NCI-H2081 (cell line): ENCODE measurements at places on chromosomes 1 and 21.

DNA sequence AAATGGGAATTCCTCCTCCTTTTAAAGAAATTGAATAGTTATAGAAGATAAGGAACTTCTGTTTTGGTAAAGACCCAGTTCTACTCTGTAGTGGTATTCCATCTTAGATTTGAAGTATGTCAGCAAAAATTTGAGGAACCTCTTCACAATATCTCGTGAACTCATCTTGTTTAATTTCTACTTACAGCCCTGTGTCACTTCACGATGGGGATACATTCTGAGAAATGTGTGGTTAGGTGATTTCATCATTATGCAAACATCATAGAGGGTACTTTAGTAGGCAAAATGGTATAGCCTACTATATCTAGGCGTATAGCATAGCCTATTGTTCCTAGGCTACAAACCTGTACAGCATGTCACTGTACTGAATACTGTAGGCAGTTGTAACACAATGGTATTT is 36.0 kb downstream of the ALG6 start:
- no peak for DNase-seq

GRCh38 chr1:193083365-193084088 is 21.7 kb downstream of the GLRX2 start:
- DNase-seq, result no peak

- DNase-seq, result no peak
Observed at GRCh38 chr1:244705261-244706234, 52.6 kb downstream of the DESI2 start.

GRCh38 chr1:45615885-45616284 is 8.0 kb downstream of the CCDC17 start:
- DNase-seq, result no peak

DNA sequence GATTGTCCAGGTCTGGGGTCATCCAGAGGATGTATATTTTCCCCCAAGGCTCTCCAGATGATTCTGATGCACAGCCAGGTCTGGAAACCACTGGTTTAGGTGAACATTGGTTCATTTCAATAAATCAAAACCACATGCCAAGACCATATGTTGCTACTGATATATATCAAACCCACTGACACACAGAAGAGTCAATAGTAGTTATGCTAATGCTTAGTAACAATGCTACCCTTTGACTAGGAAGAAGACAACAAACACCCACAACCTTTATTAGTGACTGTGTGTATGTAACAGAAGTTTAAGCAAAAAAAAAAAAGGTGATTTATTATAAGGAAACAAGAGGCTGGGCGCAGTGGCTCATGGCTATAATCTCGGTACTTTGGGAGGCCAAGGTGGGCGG is 35.6 kb upstream of the POU2F1 start:
- DNase-seq, result no peak

DNA sequence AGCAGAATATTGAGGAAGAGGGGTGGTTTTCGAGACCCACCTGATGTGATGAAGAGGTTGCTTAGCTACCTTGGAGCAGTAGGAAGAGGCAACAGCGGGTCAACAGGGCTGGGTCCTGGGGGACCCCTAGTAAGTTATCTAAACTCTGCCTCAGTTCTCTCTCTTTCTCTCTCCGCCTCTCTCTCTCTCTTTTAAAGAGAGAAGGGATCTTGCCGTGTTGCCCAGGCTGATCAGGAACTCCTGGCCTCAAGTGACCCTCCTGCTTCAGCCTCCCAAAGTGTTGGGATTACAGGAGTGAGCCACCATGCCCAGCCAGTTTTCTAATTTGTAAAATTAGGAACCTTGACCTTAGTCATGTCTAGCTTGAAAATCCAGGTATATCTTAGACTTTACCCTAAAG is 77.9 kb downstream of the C1orf21 start:
- no peak for DNase-seq

DNA sequence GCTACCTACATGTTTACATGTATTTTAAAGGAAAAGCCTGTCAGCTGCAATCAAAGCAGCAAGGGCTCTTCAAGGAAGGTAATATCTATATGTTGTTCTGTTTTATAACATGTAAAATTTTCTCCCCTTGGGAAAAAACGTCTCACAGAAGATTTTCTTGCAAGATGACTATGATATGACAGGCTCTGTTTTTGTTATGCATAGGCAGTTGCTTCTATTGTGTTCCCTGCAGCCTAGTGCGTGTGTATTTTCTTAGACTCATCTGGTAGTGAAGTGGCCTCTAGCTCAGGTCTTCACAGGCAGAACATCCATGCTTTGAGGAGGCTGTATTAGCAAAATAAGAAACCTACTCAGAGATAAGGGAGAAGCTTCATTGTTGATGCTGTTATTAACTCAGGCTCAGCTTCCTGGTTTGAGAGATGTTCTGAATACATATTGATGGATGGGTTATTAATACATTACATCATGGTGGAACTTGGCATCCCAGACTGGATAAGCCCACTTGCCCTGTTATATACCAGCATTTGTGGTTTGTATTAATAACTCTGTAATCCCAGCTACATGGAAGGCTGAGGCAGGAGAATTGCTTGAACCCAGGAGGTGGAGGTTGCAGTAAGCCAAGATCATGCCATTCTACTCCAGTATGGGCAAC is 35.8 kb downstream of the LAMC1 start:
- DNase-seq, result no peak

DNA sequence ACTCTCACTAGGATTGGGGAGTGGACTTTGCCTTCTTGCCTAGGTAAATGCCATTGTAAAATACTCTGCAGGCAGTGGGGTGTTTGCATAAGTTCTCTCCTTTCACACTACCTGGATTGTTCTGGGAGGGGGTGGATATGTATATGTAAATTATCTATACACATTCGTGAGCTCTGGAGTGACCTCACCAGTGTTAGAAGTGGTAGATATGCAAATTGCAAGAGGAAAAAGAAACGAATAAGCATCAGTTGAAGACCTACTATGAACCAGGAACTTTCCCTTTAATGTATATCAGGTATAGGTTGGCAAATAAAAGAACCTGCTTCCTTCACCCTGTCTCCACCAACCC is 1.5 kb upstream of the ARHGEF11 start:
- no peak for DNase-seq

DNA sequence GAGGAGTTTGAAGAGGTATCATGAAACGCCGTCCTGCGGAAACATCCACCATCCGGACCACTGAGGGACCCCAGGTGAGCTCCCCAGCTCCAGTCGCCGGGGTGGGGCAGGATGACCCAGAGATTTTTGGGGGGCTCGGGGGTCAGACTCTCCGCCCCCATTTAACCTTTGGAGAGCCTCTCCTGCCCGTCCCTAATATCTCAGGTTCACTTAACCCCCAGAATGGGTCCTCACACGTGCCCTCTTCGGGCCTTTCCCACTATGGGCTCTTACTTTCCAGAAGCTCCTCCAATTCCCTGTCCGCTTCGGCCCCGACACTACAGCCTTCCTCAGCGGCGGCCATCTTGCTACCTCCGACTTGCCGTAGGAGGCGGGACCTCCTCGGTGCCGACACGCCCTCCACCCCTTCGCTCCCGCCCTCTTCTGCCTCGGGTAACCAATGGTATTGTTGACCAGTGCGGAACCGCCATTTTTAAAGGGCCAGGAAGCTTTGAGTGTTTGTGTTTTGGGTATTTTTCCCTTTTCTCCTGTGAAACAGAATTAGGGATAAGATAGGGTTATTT is at the start of gene PEX19:
Gene PEX19, minus strand, starts transcription at position 352 of the 563 bp plus-strand sequence. Its CDS starts 9 bp downstream, at position 343.
- DNase-seq, result peak; percentile 93

DNA sequence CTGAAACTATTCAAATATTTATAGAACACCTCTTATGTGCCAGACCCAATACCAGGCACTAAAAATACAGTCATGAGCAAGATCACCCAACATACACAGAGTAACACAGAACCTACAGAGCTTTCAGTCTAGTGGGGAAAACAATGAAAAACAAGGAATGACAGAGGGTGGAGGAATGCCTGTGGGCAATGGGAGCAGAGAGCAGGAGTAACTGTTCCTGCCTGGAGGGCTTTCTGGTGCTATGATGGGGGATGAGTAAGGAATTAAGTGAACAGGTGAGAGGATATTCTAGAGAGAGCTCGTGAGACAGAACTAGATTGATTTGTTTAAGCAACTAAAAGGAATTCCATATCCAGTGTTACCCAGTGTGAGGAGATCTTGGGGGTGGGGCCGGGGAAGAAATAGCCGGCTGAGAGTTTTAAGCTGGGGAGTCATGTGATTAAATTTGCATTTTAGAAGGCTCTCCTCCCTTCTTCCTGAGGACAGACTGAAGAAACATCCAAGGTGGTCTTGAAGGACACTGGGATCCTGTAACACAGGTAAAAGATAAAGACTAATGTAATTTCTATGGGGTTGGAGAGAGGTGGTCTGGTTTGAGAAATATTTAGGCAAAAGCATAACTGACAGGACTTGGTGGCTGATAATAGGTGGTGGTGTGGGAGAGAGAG is 2.1 kb upstream of the CD53 start:
- no peak for DNase-seq

DNA sequence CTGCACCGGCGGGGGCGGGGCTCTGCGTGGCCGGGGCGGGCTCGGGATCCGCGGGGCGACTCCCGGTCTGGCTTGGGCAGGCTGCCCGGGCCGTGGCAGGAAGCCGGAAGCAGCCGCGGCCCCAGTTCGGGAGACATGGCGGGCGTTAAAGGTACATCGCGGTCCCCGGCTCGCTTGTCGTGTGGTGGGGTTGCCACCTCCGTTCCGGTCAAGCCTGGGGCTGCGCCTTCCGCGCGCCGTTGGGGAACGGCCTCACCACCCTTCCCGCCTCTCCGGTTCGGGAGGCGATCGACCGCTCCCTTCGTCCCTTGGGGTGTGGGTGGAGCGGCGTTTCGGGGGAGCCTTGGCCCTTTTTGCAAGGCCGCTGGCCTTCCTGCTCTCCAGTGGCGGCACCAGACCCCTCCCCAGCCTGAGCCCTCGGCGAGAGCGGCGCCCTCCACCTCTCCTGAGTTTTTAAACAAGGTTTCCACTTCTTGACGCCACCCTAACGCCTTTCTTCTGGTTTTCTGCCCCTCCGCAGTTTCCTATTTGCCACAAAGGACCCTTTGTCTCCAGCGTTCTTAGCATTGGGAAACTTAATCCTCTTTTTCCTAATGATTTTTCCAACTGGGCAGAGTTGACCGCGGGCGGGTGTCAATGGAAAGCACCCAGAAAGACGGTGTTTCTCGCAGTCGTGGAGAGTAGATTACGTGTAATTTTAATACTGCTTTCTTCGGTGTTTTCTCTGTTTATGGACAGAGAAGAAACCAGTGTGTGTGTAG is at the start of the genes LEPR and LEPROT:
Gene LEPR, plus strand, starts transcription at position 79 of the 761 bp plus-strand sequence. CDS start 144,898 bp downstream, outside the sequence.
Gene LEPROT, plus strand, starts transcription at position 79 of the 761 bp plus-strand sequence. Its CDS starts 57 bp downstream, at position 136.
- peak; percentile 93 for DNase-seq

DNA sequence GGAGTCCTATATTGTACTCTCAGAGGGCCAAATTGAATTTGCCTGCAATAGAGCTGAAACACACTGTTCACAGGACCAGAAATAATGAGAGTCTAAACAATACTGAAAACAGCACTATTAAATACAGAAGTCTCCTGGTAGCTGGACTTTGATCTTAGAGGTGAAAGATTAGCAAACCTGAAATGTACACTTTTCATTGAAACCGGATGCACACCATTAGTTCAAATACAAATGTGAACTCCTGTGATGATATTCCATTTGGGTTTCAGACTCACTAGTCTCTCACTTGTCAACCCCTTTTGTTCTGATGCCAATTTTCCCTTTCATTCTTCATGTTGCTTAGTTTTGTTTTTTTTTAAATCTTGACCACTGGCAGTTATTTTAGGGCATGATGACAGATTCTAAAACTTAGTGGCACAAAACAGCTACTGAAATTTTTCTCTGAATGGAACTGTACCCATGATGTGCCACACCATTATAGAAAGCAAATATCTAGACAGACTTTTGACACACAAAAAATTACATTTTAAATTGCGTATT is 5.9 kb upstream of the TNFSF4 start:
- no peak for DNase-seq

DNA sequence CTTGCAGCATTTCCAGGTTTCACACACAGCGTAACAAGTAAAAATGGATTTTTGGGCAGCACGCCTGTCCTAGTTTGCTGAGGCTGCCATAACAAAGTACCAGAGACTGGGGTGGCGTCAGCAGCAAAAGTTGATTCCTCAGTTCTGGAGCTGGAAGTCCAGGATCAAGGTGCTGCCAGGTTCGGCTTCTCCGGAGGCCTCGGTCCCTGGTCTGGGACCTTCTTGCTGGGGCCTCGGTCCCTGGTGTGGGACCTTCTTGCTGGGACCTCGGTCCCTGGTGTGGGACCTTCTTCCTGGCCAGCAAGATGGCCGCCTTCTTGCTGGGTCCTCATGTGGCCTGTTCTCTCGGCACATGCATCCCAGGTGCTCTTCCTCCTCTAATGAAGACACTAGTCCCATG is 104.0 kb downstream of the PDE9A start:
- DNase-seq, result no peak

GRCh38 chr1:145977486-145978470 is 13.3 kb downstream of the POLR3GL start:
- DNase-seq, result peak; percentile 84

DNA sequence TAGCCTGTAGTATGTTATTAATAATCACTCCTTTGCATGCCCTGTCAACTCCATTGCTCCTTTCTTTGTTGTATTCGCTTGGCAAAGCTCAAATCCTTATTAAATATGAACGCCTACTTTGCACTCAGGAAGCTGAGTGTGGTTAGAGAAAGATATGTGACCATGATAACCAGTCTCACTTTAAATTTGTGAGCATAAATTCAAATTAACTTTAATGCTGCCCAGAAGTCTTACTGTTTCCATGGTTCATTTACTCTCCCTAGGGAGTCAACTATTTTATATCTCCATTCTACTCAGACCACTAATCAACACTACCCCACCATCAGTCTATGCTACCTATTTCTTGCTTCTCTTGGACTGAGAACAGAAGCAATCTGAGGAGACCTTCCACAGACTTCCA is 12.1 kb upstream of the EPHX4 start:
- DNase-seq, result no peak

- no peak for DNase-seq
Observed at GRCh38 chr1:39109644-39110043, 83.5 kb downstream of the NDUFS5 start.

DNA sequence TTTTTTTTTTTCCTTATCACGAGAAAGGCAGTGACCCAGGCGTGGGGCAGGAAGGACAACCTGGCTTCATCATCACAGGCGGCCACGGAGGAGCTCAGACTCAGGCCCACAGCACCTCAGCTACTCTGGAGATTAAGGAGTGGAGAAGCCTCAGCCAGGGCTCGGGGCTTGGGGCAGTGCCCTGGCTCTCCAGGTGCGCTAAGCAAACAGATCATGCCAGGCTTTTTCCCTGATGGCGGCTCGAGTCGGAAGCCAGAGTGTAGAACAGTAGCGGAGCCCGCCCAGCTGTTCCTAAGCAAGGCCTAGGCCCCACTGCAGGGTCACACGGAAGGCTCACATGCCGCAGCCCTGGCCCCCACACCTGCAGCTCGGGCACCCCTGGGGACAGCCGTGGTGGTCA is 70.7 kb downstream of the AGPAT3 start:
- no peak for DNase-seq

GRCh38 chr21:40555021-40555528 is 291.9 kb downstream of the DSCAM start:
- no peak for DNase-seq

DNA sequence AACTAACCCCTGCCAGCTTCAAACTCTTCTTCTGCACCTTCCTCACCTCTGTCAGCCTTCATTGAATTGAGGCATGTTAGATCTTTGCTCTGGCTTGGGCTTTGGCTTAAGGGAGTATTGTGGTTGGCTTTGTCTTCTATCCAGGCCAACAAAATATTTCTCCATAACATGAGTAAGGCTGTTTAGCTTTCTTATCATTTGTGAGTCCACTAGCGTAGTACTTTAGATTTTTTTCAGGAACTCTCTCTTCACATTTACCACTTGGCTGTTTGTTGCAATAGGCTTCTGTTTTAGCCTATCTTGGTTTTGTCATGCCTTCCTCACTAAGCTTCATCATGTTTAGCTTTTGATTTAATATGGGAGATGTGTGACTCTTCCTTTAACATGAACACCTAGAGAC is 417.5 kb downstream of the NCAM2 start:
- DNase-seq, result no peak
